Upper lobe of left lung (tissue), 6 donors: ENCODE measurements at places on chromosomes 12 and 14. TPM values are rescaled to one million over a fixed set of nuclear protein-coding genes. Genes with fewer than 3 reads are reported as not detected.

Gene KLRF1
- total RNA-seq = 2.3 TPM

DNA sequence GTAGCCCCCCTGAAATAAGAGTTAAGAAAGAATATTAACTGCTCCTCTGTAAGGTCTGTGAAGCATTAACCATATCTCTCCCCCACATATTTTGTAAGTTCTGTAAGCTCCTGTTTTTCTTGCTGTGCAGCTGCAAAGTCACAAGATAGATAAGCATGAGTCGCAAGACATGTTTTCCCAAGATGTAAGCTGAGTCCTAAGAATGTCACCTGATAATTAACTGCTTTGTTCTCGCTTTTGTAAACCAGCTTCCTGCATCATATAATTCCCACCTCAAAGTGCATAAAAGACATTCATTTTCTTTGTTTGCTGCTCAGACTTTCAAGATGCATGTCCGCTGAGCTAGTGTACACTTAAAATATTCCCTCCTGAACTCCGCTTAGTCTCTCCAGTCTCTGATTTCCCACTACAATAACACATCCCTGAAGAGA lies 27.0 kb upstream of the PHC1 start:
- no peaks in the 10 kb centered on the region for H3K36me3 ChIP-seq
- no peaks in the 10 kb centered on the region for H3K4me1 ChIP-seq
- DNase-seq = no peak

DNA sequence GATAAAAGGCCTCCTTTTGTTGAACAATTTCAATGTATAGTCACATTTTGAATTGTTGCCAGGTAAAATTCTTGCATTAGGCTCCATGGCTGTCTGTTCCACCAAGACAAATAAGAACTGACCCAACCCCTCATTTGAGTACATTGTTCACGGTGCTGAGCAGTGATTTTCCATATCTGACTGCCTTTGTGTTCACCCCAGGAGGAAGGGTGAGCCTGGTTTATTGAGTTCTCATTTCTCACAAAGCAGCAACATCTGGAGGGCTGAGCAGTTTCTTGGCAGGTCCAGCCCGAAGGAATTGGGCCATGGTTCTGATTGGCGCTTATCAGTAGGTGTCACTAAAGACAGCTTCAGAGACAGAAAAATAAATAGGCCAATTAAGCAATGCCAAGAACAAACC lies 149.1 kb downstream of the BMP4 start:
- no peaks in the 10 kb centered on the region for H3K36me3 ChIP-seq
- no peaks in the 10 kb centered on the region for H3K27me3 ChIP-seq
- no peak overlapping the region for H3K4me3 ChIP-seq
- no peaks in the 10 kb centered on the region for H3K4me1 ChIP-seq
- DNase-seq = no peak

DNA sequence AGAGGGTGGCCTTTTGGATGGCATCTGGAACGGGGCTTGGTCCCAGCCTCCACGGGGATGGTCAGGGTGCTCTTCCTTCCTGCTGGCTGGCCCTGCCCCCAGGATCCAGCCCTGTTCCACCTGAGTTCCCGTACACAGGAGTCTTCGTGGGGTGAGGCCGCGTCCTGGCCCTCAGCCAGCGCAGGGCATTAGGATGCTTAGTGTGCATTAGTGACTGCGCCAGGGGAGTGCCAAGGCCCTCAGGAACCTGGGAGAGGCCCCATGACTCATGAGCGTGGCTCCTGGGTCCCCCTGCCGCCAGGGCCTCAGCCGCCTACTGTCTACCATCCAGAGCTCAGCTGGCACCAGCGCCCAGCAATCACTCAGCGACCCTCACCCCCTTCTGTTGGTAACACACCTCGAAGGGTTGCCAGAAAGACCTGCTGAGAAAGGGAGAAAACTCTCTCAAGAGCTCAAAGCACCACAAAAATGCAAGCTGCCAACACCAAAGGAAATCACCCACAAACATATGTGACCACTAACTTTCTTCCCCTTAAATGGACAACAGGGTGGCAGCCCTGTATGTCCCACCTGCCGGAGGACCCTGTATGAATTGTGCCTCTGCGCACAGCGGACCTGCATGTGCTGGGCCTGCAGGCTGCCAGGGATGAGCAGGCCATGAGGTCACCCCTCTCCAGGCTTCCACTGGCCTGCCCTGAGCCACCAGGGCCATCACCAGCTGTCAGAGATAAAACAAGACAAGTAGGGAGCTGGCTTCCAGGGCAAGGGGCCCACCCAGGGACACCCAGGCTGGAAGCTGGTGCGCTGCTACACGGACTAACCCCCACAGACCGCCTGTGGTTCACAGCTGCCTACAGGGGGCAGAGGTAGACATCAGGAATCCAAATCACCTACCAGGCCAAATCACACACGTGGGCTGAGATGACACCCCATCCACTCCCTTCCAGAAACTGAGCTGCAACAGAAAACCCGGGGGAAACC lies 28.7 kb downstream of the CCDC85C start:
- H3K27ac ChIP-seq = peak overlapping the region; percentile 66
- peaks cover 90% of the 10 kb centered on the region for H3K4me1 ChIP-seq
- no peak overlapping the region for H3K4me3 ChIP-seq
- peak; percentile 91 for DNase-seq
- H3K27me3 ChIP-seq = no peaks in the 10 kb centered on the region

GRCh38 chr12:52455821-52456220 lies 3.9 kb upstream of the KRT6B start:
- H3K4me3 ChIP-seq = no peak overlapping the region
- no peaks in the 10 kb centered on the region for H3K36me3 ChIP-seq
- H3K27ac ChIP-seq = no peak overlapping the region
- no peaks in the 10 kb centered on the region for H3K4me1 ChIP-seq
- DNase-seq = no peak
- no peaks in the 10 kb centered on the region for H3K27me3 ChIP-seq

- H3K36me3 ChIP-seq = no peaks in the 10 kb centered on the region
- peak; percentile 91 for DNase-seq
- no peak overlapping the region for H3K4me3 ChIP-seq
- H3K4me1 ChIP-seq = peaks cover 18% of the 10 kb centered on the region
- no peaks in the 10 kb centered on the region for H3K27me3 ChIP-seq
Measured at GRCh38 chr12:125183187-125184067, 118.2 kb downstream of the AACS start.

DNA sequence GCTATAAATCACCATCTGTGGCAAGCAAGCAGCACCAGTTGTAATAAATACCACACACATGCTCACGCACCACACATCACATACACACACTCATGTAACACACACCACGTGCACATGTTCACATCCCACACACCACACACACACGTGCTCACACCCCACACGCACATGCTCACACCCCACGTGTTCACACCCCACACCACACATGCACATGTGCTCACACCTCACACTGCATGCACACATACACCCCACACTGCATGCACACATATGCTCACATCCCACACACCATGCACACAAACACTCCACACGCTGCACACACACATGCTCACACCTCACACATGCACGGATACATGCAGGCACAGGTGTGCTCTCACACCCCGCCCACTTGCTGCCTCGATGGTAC lies 22.9 kb upstream of the ANKLE2 start:
- DNase-seq = no peak
- peak overlapping the region; percentile 37 for H3K27ac ChIP-seq
- peaks cover 25% of the 10 kb centered on the region for H3K36me3 ChIP-seq
- no peak overlapping the region for H3K4me3 ChIP-seq

DNA sequence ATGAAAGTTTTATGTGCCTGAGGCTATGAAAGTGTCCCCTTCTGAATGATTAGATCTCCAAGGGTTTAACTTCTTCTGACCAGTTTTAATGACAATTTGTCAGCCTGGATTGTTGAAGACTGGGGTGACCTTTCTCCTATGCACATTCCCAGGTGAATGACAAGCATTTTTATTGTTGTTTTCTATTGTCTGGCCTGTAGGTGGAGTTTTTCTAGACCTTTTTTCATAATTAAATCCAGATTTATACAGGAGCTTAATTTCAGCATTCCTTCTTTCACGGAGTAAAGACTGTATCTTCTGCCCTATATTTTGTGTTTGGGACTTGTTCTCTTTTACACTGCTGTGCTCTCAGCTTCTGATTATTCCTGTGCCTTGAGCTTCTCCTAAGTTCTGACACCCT lies 125.0 kb upstream of the FAR2 start:
- no peak for DNase-seq
- H3K27ac ChIP-seq = no peak overlapping the region
- no peaks in the 10 kb centered on the region for H3K4me1 ChIP-seq
- no peaks in the 10 kb centered on the region for H3K36me3 ChIP-seq

- H3K27ac ChIP-seq = no peak overlapping the region
- no peaks in the 10 kb centered on the region for H3K36me3 ChIP-seq
- no peaks in the 10 kb centered on the region for H3K27me3 ChIP-seq
- no peak overlapping the region for H3K4me3 ChIP-seq
Measured at GRCh38 chr12:112577473-112578329, 159.0 kb downstream of the PTPN11 start.

DNA sequence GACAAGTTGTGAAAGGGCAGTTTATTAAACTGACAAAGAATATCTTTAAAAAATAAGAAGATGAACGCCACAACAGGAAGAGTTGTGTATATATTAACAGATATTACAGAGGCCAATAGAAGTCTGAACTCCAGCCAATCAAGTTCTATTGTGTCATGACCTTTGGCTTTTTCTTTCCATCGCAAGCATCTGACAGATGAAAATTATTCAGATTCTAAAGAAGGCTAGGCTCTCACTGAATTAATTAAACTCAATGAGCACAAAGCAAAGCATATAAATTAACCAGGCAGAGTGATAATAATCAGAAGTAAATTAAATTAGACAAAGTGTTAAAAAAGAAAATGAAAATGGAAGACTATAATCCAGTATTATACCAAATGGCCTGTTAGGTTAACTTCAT lies 62.0 kb upstream of the PYGL start:
- no peak overlapping the region for H3K27ac ChIP-seq
- DNase-seq = no peak
- no peaks in the 10 kb centered on the region for H3K27me3 ChIP-seq
- H3K36me3 ChIP-seq = no peaks in the 10 kb centered on the region
- H3K4me1 ChIP-seq = peaks cover 8% of the 10 kb centered on the region

- H3K4me3 ChIP-seq = no peak overlapping the region
- no peaks in the 10 kb centered on the region for H3K27me3 ChIP-seq
- DNase-seq = no peak
- H3K27ac ChIP-seq = no peak overlapping the region
- no peaks in the 10 kb centered on the region for H3K36me3 ChIP-seq
- H3K4me1 ChIP-seq = no peaks in the 10 kb centered on the region
Measured at GRCh38 chr12:117328556-117329100, 32.8 kb downstream of the NOS1 start.

DNA sequence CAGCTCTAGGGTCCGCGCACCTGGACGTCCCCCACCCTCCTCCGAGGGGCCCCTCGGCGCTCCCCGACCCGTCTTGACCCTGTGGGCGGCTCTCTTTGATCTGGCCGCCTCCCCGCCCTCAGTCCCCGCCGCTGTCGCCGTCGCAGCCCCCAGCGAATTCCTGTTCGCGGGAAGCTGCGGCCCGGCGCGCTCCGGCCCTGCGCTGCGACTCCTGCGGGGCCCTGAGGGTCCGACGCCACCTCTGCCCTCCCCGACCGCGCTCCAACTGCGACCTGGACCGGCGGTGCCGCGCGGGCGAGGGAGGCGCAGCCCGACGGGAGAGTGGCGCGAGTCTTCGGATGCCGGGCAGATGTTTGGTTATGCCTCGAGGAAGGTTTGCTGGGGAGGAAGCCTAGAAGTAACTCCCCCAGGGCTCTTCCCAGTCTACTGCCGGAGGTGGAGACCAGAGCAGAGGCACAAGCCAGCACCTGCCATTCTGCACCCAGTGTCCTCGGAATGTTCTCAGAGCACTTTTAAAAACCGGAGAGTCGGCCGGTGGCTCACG lies 440 bp upstream of the ISM2 start:
- H3K4me1 ChIP-seq = peaks cover 20% of the 10 kb centered on the region
- no peaks in the 10 kb centered on the region for H3K36me3 ChIP-seq
- peaks cover 18% of the 10 kb centered on the region for H3K27me3 ChIP-seq
- H3K27ac ChIP-seq = no peak overlapping the region

GRCh38 chr14:105500726-105501101 lies 9.7 kb downstream of the TEDC1 start:
- H3K4me1 ChIP-seq = no peaks in the 10 kb centered on the region
- H3K27me3 ChIP-seq = no peaks in the 10 kb centered on the region
- H3K27ac ChIP-seq = no peak overlapping the region
- peak; percentile 48 for DNase-seq
- H3K36me3 ChIP-seq = peaks cover 7% of the 10 kb centered on the region

DNA sequence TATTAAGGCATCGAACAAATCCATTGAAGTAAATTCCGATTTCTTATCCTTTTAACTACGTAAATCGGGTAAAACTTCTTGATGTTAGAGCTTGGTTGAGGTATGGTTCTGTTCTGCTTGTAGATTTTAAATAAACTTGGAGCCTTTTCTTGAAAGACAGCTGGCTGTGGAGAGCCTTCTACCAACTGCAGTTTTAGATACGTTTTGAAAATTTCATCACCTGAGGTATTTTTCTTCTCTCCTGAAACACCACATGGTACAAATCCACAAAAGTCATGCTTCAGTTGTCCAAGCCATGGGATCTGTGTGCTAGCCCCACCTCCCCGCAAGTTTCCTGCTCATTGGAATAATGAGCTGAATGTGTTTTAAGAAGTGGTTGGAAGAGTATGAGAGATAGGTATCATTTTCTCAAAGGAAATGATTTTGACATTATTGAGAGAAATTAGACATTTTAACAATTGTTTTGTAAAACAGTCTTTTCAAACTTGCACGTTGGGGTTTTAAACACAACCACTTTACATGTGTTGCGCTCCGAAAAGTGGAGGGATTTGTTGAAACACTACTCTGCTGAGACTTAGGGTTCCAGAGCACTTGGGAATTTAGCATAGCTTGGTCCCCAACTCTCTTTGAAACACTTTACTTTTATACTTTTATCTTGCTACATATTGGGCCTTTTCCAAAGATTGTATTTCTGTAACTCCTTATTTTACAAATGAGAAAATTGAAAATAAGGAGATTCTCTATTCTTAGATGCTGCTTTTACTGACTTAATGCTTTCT lies 1.4 kb downstream of the PPM1A start:
- H3K36me3 ChIP-seq = no peaks in the 10 kb centered on the region
- H3K27me3 ChIP-seq = no peaks in the 10 kb centered on the region
- H3K27ac ChIP-seq = peak overlapping the region; percentile 99
- H3K4me3 ChIP-seq = peak overlapping the region; percentile 93
- H3K4me1 ChIP-seq = peaks cover 37% of the 10 kb centered on the region
- DNase-seq = peak; percentile 36

Gene C1S
- total RNA-seq = 202 TPM

Gene KRT84
- not detected for total RNA-seq

DNA sequence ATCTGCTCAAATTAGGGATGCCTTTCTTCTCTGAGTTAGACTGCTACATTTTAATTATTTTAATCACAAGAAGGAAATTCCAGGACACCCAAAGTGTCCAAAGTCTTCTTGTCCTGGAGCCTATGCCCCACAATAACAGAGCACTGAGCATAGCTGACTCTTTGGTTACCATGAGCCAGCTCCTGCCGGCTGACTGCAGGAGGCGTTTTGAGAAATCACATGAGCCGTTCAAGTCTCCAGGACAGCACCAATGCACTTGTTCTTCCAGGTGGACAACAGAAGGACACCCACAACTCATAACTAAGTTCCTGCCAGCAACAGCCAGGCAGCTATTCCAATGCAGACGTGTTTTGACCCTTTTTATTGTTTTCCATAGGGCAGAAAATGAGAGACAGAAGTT lies 46.0 kb upstream of the SRSF5 start:
- no peak overlapping the region for H3K4me3 ChIP-seq
- peaks cover 42% of the 10 kb centered on the region for H3K4me1 ChIP-seq
- H3K27ac ChIP-seq = peak overlapping the region; percentile 85
- no peaks in the 10 kb centered on the region for H3K36me3 ChIP-seq
- no peak for DNase-seq
- no peaks in the 10 kb centered on the region for H3K27me3 ChIP-seq

Gene ZBTB25
- total RNA-seq = 31.4 TPM

Gene MYF6
- not detected for total RNA-seq
